ENCODE measurements at places on chromosomes 6 and 20. TPM values are rescaled to one million over a fixed set of nuclear protein-coding genes. Genes with fewer than 3 reads are reported as not detected.

DNA sequence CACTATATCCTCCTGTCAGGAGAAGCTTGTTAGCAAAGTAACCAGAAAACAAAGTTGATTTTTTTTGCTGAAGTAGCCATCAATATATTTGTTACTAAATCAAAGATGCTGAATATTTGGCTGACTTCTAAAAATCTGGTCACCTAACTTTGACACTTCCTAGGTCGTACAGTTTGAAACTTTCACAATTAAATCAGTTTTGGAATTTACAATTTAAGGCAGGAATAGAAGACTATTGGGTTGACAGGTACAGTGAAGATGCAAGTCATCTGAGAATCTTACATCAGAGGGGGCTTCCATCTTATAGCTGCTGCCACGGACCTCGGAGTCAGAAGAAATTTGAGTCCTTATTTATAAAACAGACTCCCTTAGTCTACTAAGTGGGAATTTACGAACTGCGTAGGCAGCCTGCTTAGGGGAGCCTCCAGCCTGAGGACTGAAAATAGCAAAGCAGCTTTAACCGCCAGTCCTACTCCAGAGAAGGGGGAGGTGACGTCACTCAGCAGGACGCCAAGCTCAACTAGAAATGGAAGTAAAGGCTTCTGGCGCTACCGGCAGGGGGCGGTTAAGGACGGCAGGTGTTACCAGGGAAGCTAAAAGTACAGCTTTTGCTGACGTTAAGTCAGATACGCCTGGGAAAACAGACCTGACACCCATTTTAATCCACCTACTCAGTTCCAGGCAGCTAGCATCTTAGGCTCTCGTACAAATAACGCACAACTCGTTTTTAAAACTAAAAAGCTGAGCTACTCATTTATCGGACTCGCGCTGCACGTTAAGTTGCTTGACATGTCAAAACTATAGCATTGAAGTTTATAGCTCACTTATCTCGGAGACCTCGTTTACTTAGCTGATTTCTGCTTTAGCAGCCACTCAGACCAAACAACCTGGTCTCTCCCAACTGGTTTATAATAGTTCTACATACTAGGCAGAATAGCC lies 61.1 kb upstream of the HFE start:
- peak; percentile 95 for DNase-seq

- no peak for DNase-seq
These were observed 480.7 kb downstream of the CD83 start for GRCh38 chr6:14598017-14598864.

GRCh38 chr20:15205028-15205427 lies 867.6 kb upstream of the FLRT3 start:
- no peak for DNase-seq

- DNase-seq, result no peak
These were observed 10.4 kb upstream of the SLC13A3 start for GRCh38 chr20:46661659-46662058.

DNA sequence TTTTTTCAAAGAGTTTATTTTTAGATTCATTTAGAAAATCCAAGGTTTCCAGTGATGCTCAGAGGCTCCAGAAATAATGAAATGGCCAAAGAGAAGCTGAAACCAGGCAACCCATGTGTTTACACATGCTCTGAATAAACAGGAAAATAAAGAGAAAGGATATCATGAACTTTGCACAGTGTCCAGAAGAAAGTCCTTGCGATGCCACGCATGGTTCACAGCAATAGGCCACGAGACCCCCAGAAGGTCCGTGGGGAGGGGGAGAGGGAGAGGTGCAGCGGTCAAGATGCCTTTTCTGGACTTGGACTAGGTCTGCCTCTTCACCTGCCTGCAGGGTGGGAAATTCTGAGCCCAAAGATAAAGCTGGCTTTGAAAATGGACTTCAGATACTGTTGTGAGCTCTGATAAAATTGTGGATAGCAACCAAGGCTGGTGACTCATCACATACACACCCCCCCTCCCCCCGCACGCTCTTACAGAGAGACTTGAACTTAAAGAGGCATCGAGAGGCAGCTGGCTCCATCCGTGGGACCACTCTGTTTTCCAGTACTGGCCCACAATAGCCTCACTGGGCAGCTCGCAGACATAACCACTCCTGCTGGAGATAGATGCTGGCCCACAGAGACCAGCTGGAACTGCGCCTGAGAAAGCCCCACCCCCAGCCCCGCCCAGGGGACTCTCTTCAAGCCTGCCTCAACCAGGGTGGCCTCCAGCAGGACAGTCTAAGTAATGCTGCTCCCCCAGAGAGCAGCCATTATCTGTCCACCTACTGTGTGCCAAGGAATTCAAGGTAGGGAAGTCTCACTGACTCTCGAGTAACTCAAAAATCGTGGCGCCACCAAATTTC lies 21.2 kb upstream of the NFATC2 start:
- peak; percentile 87 for DNase-seq

GRCh38 chr20:58650776-58651558 lies at the start of gene STX16:
Gene STX16 (plus strand): TSS chr20:58651283. CDS start chr20:58652007, 724 bp downstream.
- peak; percentile 92 for DNase-seq

- no peak for DNase-seq
These were observed 146.8 kb upstream of the UST start for GRCh38 chr6:148599967-148600426.

DNA sequence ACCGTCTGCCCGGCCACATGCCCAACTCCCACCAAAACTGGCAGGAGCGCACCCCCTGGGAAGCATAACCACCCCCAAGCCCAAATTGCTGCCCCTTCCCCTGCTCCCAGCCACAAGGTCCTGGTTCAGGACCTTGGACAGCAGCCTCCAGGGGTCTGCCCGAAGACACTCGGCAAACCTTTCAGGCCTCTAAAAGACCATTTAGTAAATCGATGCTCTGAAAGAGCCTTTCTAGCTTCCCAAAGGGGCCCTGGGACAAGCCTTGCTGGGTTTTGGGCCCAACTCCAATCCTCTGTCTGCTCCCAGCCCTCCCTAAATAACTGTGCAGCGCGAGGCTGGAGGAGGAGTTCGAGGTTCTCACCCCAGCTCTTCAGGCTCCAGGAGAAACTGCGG lies 30.5 kb downstream of the GRM4 start:
- DNase-seq, result peak; percentile 15

- DNase-seq, result no peak
These were observed 144.8 kb downstream of the TTLL2 start for GRCh38 chr6:167469672-167470071.

DNA sequence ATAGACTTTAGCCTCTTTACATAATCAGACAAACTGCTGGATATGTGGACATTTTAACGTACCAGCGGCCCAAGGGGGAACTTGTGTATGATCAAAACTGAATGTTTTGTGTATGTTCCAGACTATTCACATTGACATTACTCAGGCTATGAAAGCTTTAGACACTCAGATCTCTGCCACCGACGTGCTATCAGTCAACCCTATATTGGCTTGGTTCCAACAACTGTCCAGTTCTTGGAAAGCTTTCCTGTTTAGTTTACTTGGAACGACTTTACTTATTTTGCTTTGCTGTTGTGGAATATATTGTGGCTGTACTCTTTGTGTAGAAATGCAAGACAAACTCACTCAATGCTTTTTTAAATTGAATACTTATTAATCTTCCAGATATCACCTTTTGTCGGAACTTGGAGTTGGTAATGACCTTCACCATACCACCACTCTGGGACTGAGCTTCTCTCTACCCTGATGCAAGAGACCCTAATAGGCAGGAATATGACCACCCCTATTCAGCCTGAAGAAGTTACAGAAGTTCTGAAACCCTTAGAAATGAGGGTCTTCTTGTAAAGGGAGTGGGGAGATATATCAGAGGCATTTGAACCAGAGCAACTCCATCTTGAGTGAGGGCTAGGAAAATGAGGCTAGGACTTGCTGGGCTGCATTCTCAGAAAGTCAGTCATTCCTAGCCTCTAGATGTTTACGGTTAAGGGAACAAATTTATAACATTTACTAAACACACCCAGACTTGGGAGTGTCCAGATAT lies 49.0 kb upstream of the PAX1 start:
- no peak for DNase-seq

GRCh38 chr20:63500151-63500901 lies 1.4 kb upstream of the EEF1A2 start:
- DNase-seq, result no peak

DNA sequence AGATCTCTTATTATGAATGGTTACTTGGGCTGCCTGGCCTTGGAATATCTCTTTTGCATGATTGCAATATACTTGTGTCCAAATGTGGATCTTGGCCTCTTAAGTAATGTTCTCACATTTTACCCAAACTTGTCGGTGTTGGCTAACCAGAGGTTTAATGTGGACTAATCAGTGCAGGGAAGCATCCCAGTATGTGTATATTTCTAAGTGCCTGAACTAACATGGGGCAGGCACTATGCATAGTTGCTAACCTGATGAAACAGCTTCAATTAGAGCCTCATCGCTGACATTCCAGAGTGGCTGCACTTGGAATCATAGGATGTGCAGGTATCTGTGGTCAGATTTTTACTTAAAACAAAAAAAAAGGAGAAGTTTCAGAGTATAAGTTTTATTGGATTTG lies 160.0 kb downstream of the PDE7B start:
- peak; percentile 79 for DNase-seq

The TBCC gene
- 19.3 TPM for total RNA-seq

The CHRNA4 gene
- not detected for total RNA-seq

The BTNL2 gene
- total RNA-seq, result not detected
